ENCODE measurements at places on chromosomes 12 and 14. TPM values are rescaled to one million over a fixed set of nuclear protein-coding genes. Genes with fewer than 3 reads are reported as not detected.
A peak's percentile ranks its signal among the peaks of the same experiment; 100 is the strongest.

GRCh38 chr12:21607701-21608100 lies 3.1 kb upstream of the GYS2 start:
- DNase-seq, result no peak

DNA sequence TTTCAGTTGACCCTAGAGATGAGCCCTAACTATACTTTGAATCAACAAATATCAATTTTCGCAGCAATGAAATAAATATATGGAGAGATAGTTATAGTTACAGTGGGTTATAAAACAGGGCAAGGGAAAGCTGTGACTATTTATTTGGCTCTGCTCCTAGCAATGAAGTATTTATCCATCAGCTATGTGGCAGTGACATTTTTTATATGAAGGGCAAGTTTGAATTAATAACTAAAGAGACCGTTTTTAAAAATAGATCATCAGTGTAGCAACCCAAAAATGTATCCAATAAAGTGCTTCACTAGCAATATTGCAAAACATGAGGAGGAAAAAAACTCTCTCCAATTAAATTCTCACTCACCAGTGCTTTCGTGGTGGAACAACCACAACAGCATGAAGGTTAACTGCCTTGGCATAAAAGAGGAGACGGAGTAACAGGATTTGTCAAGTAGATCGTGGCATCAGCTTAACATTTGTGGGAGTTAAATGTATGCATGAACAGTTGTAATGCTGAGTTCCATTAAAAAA lies 58.1 kb upstream of the NUDT4 start:
- DNase-seq, result no peak

DNA sequence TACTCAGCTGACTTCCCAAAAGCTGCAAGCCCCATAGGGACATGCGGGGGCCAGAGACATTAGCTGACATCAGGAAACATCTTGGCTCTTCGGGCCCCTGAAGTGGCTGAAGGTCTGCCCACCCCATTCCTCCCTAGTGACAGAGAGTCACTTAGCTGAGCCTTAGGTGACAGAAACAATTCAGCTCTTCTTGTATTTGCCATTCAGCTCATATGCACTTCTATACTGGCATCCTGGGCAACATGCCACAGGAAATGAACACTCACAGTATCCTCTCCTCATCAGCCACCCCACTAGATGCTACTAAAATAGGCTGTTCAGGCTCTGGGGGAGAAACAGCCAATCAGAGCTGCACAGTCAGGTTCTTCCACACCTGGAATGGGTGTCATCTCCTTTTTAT lies 3.4 kb downstream of the DCTN2 start:
- no peak for DNase-seq

- DNase-seq, result no peak
Observed at GRCh38 chr12:131000000-131000486, 46.3 kb downstream of the ADGRD1 start.

DNA sequence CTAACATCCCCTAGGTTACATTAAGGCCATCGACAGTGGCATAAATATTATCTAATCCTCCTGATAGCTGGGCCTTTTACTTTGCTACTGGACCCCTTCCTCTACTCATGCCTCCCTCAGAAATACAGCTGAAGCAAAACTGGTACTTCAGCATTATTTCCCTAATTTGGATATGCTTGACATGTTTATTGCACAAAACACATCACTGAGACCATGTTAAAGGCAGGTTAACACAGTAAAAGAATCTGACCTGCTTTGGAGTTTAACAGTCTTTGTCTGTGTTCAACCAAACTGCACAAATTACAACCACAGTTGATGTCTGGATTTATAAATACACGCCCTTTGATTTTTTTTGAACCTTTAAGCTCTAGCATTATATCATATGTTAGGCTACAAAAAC lies 156.6 kb downstream of the FOXA1 start:
- no peak for DNase-seq

DNA sequence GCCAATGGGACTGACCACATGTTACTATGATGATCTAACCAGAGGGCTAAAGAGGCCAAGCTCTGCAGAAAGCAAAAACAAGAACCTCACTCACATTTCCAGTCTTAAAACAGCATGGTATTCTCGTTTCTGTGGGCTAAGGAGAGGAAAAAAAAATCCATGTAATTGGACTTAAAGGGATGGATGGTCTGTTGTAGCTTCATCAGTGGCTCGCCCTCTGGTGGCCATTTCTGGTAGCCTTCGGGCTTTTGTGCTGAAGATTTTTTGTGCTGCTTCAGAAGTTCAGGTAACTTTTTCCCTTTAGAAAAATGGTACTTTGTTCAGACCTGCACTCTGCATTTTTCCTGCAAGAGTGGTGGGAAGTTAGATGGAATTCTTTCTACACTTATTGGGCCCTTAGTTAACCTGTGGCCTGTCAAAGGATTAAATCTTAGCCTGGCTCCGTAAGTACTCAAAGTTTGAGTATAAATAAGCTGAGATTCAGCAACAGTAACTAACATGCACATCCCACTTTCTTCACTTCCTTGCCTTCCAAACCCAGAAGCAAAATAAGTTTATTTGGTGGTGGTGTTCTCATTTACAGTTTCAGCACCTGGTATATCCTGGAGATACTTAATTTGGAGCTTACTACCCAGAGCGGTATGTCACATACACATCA lies 22.3 kb downstream of the DCAF4 start:
- DNase-seq, result peak; percentile 73

GRCh38 chr14:53619691-53620231 lies 336.9 kb downstream of the BMP4 start:
- no peak for DNase-seq

- DNase-seq, result peak; percentile 69
Observed at GRCh38 chr14:61444215-61444768, 122.9 kb downstream of the PRKCH start.

DNA sequence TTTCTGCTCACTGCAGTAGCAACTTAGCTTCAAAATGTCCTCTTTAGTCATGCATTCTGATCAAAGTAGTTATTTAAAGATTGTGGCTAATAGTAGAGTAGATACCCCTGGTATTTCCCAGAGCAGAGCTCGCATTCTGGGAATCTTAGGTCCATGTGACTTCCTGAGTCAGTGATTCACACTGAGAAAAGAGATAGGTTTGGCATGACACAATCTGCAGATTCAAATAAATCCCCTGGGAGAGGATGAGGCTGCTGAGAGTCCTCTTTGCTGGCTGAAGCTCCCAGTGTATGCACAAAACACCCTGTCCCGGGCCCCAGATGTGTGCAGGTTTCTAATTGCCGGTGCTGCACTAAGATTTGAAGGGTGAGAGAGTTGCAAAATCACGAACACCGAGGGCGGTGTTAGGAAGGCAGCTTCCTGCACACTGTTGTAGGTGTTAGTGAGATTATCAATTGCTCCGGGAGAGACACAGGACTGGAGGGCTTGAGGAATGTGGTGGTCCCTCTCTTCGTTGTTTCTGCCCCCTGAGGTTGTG lies 233.2 kb downstream of the NRXN3 start:
- no peak for DNase-seq

GRCh38 chr14:73465823-73466532 lies 7.6 kb upstream of the NUMB start:
- DNase-seq, result no peak

GRCh38 chr14:31895646-31896045 lies 181.5 kb upstream of the ARHGAP5 start:
- DNase-seq, result no peak

DNA sequence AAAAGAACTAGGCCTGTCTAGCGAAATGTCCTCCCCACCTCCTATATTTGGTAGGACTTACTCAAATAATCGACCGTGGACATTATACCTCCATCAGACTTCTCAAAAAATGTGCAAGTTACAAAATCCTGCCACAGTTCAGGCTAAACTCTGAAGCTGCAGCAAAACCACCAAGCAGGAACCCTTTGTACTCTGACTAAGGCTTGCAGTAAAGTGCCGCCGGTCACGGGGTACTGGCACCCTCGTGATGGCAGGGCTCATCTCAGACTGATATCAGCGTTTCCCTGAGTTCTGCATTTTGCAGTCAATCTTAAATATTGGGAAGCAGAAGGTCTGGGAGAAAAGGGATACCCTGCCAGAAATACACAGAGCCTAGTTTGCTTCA lies 17.1 kb downstream of the SLC11A2 start:
- peak; percentile 43 for DNase-seq

GRCh38 chr14:105851716-105852377 lies 325.5 kb downstream of the TMEM121 start:
- DNase-seq, result no peak

DNA sequence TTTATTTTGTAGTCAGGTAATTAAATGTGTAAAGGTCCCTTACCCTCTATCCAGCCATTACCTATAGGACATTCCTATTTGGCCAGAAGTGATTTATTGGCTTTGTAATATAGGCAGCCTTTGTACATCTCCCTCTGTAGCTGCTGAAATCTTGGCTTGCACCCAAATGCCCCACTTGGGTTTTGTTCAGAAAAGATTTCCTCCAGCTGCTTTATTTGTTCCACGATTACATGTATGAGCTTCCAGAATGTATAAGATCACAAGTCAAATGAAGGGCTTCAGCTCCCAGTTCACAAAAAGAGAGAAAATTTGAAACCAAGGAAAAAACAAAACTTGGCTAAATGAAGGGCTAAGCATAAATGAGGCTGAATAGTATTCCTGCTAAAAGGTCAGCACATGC lies 103.4 kb downstream of the EFCAB11 start:
- no peak for DNase-seq

- no peak for DNase-seq
Observed at GRCh38 chr12:114679452-114679875, 4.5 kb downstream of the TBX3 start.

DNA sequence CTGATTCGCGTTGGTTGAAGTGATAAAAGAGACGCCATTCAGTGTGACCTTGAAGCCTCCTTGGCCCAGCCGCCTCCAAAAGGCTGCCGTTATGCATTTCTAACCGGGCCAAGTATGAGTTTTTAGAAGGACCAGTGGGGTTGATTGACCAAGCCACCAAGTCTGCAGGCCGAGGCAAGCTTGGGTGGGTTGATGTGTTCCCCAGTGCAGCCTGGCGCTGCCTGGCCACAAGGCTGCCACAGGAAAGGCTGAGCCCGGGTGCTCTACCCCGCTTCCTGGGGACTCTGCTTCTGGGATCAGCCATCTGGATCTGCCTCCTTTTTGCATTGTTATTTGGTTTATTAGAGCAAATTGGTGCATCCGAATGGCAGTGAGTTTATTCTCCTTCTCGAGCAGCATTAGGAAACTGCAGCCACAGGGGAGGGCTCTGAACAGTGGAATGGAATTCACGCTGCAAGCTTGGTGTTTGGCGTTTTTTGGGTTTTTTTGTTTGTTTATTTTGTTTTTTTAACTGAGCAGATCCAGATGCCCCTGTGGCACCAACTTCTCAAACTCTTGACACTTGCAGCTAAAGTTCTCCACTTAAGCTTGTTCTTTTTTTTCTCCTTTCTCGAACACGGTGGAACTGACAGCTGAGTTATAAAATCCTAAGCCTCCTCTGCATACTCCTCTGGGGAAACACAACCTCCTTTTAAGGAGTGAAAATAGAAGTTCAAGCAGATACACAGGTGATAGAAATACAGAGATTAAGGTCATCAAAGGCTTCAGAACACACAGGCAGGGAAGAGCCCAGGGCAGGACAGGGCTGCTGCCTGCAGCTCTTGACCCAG lies 145.4 kb upstream of the FKBP4 start:
- DNase-seq, result no peak

- no peak for DNase-seq
Observed at GRCh38 chr14:91374287-91374878, 43.2 kb downstream of the CCDC88C start.

DNA sequence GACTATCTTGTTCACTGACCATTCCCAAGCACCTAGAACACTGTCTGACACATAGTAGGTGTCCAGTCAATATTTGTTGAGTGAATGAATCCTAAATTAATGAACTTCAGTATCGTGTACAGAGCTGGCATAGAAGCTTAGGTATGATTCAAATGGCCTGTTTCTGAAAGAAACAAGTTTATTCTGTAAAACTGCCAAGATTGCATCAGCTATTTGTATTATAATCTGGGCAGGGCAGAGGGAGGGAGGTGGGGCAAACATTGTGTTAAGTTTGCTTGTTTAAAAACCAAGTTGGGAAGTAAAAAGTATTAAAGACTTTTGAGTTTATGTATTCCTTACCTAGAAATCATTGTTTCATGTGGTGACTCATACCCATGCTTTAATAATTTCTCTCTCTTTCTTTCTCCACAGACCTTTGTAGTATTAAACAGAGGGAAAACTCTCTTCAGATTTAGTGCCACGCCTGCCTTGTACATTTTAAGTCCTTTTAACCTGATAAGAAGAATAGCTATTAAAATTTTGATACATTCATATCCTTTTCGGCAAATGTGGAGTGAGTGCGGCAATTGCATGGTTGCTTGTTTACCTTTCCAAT lies 92.8 kb downstream of the SCN8A start:
- no peak for DNase-seq

DNA sequence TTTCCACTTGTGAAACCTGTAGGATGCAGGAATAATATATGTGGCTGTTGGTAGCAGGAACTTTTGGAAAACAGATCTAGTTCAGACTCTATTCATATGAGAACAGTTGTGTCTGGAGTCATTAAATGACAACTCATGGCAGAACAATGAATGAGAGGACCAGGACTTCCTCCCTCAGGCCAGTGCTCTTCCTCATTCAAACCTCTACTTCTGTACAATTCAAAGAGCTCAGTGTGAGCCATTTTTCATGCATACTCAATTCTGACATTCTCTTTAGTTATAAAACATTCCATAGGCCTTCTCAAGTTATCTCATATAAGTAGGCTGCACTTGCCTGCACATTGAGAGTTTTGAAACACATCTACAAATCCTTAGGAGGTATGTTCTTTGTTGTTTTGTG lies 1526.6 kb upstream of the FLRT2 start:
- DNase-seq, result no peak

GRCh38 chr12:75792687-75793086 lies 238.9 kb downstream of the PHLDA1 start:
- no peak for DNase-seq

- DNase-seq, result no peak
Observed at GRCh38 chr12:79409562-79409961, 281.2 kb downstream of the PAWR start.

- no peak for DNase-seq
Observed at GRCh38 chr12:15171012-15171655, 50.1 kb downstream of the RERG start.

GRCh38 chr12:18591473-18591872 lies 146.3 kb downstream of the PLCZ1 start:
- no peak for DNase-seq

PIWIL1 gene
- total RNA-seq, result not detected

KLRC3 gene
- total RNA-seq, result 3.0 TPM

COL2A1 gene
- not detected for total RNA-seq

FAM186B gene
- 0.11 TPM for total RNA-seq

CABP1 gene
- 1.7 TPM for total RNA-seq

PLCZ1 gene
- not detected for total RNA-seq

CCND2 gene
- total RNA-seq, result 417 TPM

PLA2G1B gene
- not detected for total RNA-seq

PHLDA1 gene
- total RNA-seq, result 5.8 TPM

KRT6C gene
- not detected for total RNA-seq

IKBIP gene
- total RNA-seq, result 23.4 TPM
